Upper lobe of right lung (tissue), 1 donor: ENCODE measurements at places on chromosomes 1 and 21. TPM values are rescaled to one million over a fixed set of nuclear protein-coding genes. Genes with fewer than 3 reads are reported as not detected.
A peak's percentile ranks its signal among the peaks of the same experiment; 100 is the strongest.

The RGS18 gene
- 9.1 TPM for total RNA-seq

The WNT9A gene
- 10.2 TPM for total RNA-seq

The STIL gene
- total RNA-seq: 1.7 TPM

The S100A7 gene
- total RNA-seq: not detected

The FAM229A gene
- total RNA-seq: 9.3 TPM

The DNALI1 gene
- 13.2 TPM for total RNA-seq

The GJB4 gene
- total RNA-seq: not detected

The TSSK3 gene
- total RNA-seq: 2.5 TPM

The NEXN gene
- 26.4 TPM for total RNA-seq

The KRTAP19-1 gene
- not detected for total RNA-seq

The REG4 gene
- total RNA-seq: not detected

The CCDC18 gene
- total RNA-seq: 3.1 TPM

The WDR64 gene
- not detected for total RNA-seq

The BARHL2 gene
- total RNA-seq: not detected

The FCRLA gene
- 0.32 TPM for total RNA-seq

DNA sequence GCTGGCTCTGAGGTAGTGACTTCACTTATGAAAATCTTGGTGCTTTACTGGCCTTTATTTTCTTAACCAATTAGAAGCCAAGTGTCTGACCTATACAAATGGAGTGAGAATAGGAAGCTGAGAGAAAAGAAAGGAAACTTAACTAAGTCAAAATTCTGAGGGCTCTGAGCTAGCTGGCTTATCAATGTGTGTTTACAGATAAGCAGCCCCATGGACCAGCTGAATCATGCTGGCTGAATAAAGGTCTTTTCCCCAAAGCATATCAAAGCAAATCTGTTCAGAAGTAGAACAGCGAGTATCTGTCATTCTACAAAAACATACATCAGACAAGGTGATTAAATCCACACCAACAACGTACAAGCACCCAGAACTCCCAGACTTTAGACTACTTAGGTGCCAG, 117.2 kb downstream of the BRINP2 start:
- no peak for DNase-seq

DNA sequence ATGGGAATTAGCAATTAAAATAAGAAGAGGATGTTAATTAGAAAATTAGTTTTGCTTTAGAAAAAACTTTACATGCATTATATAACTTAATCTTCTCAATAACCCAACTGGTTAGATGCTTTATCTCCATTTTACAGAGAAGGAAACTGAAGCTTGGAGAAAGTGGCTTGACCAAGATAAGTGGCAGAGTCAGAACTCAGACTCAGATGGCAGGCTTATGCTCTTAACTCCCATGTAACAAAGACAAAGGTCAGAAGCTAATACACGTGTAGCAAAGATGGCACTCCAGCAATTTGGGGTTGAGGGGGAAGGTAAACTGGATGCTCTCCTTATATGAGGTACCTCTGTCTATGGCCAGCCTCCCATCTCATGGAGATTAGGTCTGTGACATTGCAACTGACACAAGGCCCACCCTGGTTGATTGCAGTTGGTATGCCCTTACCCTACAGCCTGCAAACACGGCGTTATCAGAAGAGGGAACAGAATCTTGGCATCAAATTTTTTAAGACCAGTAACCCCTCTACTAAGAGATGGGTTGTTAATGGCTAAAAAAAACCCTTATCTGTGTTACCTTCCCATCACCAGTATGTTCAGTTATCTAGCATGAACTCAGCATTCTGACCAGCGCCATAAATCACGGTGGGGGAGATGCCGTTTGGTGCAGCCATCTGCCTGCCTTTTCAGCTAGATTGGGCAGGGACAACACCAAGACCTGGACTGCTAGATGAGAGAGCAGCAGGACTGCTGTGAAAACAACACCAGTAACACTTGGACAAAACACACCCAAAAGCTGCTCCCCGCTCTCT, 97.0 kb downstream of the UBR4 start:
- DNase-seq: no peak

GRCh38 chr1:156767879-156768604, 707 bp downstream of the PRCC start:
- DNase-seq: peak; percentile 79

DNA sequence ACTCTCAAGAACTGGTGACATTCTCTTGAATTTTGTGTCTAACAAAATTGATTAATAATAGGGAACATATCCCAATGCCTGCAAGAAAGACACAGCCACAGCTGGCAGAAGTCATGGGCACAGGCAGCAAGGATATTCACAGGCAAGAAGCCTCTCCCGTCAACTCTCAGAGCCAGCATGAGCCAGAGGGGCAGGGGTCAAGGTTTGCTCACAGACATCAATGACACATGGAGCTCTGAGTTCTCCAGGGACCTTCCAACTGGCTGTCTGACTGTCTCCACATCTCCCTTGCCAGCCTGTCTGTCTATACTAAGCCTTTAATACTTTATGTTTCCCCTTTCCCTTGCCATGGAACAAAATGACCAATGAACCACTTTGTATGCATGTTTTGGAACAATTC, 101.5 kb upstream of the RAB4A start:
- no peak for DNase-seq

- no peak for DNase-seq
Measured at GRCh38 chr21:15809065-15809464, 79.3 kb downstream of the USP25 start.

- DNase-seq: peak; percentile 40
Measured at GRCh38 chr1:22350924-22351767, 100.5 kb upstream of the ZBTB40 start.

- no peak for DNase-seq
Measured at GRCh38 chr1:22579541-22580155, 16.4 kb downstream of the EPHA8 start.

DNA sequence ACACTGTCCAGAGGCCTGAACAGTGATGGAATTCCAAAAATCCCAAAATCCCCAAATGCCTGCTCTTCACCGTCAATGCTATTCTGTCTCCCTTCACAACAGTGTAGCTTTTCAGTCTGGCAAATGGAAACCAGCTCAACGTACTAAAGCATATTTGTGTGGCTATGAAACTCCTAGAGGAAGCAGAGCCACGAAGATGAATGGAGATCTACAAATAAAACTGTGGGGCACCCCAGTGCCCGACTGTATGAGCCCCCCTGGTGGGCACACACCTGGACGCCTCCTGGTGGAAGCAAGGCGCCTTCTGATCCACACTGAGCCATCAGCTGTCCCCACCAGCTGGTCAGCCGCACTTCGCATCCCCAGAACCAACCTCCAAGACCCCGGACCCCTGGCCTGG, 129.1 kb upstream of the SOD1 start:
- peak; percentile 26 for DNase-seq

DNA sequence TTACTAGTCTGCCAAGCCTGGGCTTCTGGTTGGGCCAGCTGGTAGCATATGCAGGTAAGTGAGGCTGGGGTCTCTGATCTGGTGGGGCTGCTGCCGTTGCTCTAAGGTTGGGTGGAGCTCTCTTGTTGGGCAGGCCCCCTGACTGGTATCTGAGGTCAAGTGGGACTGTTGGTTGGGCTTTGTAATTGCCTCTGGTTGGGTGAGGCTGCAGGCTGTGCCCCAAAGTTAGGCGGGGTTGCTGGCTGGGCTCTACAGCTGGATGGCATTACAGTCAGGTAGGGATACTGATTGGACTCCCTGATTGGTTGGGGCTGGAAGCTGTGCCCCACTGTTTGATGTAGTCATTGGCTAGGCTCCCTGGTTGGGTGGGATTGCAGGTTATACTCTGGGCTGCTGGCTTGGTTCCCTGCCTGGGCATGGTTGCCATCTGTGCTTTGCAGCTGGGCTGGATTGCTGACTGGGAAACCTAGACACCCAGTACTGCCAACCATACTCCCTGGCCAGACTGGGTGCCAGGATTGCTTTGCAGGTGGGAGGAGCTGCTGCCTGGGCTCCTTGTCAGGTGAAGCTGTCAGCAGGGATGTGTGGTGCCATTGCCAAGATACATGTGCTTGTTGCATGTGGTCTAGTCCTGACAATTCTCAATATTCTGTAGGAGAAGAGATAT, 130.5 kb downstream of the RABGAP1L start:
- DNase-seq: no peak

DNA sequence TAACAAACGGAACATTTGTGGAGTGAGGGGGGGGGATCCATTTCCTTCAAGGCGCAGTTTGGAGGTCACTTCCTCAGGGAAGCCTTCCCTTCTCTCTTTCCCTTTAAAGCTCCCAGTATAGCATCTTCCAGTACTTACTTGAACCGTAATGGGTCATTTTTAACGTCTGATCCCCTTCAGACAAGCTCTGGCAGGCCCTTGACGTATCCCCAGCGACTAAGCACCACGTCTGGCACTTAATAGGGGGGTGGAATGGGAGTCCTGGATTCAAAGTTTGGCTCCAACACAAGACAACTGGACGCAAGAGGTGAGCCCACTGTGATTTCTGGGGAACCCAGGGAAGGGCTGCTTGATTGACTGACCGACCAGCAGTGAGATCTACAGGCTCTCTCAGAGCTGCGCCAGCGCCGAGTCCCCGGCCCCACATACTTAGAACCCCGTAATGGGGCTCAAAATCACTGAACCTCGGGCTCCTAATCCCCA, 441 bp downstream of the YARS1 start:
- no peak for DNase-seq

DNA sequence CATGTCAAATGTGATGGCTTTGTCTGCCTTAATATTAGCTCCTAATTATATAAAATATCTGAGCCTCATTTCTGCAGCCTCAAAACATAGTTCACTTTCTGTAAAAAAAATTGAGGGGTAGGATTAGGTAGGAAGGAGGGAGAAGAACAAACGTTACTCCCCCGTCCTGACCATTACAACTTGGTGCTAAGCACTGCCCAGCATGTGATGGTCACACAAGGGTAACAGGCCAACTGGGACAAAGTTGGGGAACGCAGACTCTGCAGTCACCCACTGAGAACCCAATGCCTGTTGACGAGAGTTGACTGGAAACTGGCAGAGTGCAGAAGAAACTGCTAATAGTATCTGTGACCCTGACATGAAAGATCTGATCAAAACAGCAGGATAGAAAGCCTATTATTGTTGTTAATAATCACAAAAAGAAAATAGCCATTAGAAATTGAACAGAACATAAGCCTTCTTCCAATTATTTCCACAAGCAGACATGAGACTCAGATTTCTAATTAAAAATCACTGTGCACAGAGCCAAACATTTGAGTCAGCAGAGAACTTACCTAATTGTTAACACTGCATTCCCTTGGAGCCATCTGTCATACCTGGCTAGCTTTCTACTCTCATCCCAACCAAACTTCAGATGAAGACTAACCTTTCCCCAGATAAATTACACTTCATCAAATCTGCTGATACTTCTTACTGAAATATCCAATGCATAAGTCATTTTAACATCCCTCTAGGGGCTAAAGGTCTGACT, 5.5 kb downstream of the SORT1 start:
- no peak for DNase-seq

- DNase-seq: no peak
Measured at GRCh38 chr1:245395680-245396079, 240.9 kb downstream of the KIF26B start.

GRCh38 chr1:115240297-115240696, 97.8 kb downstream of the NGF start:
- no peak for DNase-seq

GRCh38 chr1:106995970-106996369, 60.5 kb upstream of the PRMT6 start:
- DNase-seq: no peak

GRCh38 chr1:59089036-59089798, 207.7 kb upstream of the FGGY start:
- no peak for DNase-seq

- no peak for DNase-seq
Measured at GRCh38 chr1:174219606-174220370, 60.5 kb downstream of the RABGAP1L start.

- peak; percentile 41 for DNase-seq
Measured at GRCh38 chr1:203765029-203765837, at the start of gene LAX1. TSS of gene LAX1 (plus strand) at chr1:203765183. CDS start at chr1:203765566, 383 bp downstream.

GRCh38 chr1:225736437-225737098, 41.1 kb upstream of the SRP9 start:
- DNase-seq: no peak

GRCh38 chr1:179996099-179996498, 41.5 kb downstream of the CEP350 start:
- no peak for DNase-seq

DNA sequence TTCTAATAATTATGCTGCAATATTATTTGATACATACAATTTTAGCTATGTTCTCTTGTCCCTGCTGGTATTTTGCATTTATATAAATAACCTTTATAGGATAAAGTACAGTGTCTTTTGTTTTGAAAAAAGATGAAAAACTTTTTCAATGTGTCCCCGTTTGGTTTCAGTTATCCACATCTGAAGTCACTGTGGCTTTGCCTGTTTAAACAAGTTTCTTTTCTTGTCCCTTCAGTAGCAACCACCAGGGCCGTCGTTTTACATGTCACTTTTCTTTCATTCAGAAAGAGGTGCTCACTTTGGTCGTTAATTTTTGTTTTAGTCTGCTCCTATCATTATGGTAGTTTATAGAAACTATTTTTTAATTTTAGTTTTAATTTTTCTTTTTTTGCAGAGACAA, 41.4 kb downstream of the RABGAP1L start:
- DNase-seq: no peak

- no peak for DNase-seq
Measured at GRCh38 chr1:110526201-110526780, 7.3 kb upstream of the KCNA10 start.

- no peak for DNase-seq
Measured at GRCh38 chr1:11938722-11939526, 4.4 kb downstream of the PLOD1 start.

GRCh38 chr1:100896481-100896982, 642 bp downstream of the SLC30A7 start:
- DNase-seq: no peak

- no peak for DNase-seq
Measured at GRCh38 chr1:224922404-224923164, 6.9 kb upstream of the DNAH14 start.

GRCh38 chr1:11422686-11423085, 56.3 kb upstream of the DISP3 start:
- DNase-seq: no peak

- no peak for DNase-seq
Measured at GRCh38 chr1:239493811-239494414, 107.5 kb downstream of the CHRM3 start.

GRCh38 chr1:164863056-164863455, 304.1 kb downstream of the PBX1 start:
- no peak for DNase-seq

GRCh38 chr1:191714845-191715244, 443.4 kb upstream of the RGS18 start:
- DNase-seq: no peak

DNA sequence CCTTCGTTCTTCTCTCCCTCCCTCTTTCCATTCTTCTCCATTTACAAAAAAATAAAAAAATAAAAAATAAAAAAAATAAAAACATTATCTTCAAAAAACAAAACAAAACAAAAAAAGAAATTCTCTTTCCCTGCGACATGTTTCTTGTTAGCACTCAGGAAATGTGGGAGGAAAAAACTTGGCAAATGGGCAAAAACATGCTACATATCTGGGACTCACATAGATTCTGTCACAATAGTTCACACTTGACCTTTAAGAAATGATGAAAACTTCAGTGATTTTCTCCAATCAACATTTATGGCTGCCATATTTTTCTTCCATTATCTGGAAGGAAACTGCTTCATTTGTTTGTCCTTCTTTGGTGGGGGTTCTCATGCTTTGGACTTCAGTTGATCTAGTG, 109.3 kb downstream of the PRKAB2 start:
- no peak for DNase-seq

GRCh38 chr1:37477198-37477931, 3.0 kb downstream of the ZC3H12A start:
- DNase-seq: peak; percentile 84

- no peak for DNase-seq
Measured at GRCh38 chr1:177890479-177890878, 79.4 kb downstream of the SEC16B start.

GRCh38 chr1:244992833-244993232, 128.5 kb upstream of the HNRNPU start:
- no peak for DNase-seq
